ENCODE measurements at places on chromosomes 2 and 18.

DNA sequence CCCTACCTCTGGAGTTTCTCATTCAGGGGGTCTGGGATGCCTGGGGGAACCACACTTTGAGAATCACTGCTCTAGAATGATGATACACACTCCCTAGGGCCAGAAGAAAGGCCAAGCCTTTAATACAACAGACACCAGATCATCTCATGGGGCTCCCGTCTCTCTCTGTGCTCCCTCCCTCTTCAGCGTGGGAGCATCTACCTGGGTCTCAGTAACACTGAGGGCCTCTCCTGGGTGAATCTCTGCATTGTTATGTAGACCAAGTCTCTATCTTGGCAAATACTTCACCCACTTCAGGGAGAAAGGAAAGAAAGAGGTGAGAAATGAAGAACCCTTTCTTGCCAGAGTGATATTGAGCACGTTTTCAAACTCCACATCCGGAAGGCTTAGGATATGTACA is 146.8 kb upstream of the MSH6 start:
- no peak for DNase-seq

DNA sequence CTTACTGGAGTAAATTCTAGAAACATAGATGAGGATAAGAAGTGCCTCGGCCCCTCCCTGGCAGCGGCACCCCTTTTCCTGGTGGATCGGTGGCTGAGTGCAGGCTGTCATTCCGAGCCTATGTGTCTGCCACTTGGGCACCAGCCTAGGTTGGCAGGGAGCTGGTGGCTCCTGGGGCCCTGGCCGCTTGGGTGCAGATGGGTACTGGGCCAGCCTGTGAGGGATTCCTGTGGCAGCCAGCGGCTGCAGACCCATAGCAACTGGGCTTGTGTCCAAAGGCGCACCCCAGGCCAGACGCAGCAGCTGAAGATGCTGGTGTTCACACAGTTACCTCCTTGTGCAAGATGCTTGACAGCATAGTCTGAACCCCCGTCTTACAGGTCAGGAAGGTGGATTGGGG is 2.8 kb downstream of the SNORC start:
- DNase-seq, result no peak

- DNase-seq, result no peak
Observed at GRCh38 chr18:69916412-69916811, 31.3 kb downstream of the CD226 start.

DNA sequence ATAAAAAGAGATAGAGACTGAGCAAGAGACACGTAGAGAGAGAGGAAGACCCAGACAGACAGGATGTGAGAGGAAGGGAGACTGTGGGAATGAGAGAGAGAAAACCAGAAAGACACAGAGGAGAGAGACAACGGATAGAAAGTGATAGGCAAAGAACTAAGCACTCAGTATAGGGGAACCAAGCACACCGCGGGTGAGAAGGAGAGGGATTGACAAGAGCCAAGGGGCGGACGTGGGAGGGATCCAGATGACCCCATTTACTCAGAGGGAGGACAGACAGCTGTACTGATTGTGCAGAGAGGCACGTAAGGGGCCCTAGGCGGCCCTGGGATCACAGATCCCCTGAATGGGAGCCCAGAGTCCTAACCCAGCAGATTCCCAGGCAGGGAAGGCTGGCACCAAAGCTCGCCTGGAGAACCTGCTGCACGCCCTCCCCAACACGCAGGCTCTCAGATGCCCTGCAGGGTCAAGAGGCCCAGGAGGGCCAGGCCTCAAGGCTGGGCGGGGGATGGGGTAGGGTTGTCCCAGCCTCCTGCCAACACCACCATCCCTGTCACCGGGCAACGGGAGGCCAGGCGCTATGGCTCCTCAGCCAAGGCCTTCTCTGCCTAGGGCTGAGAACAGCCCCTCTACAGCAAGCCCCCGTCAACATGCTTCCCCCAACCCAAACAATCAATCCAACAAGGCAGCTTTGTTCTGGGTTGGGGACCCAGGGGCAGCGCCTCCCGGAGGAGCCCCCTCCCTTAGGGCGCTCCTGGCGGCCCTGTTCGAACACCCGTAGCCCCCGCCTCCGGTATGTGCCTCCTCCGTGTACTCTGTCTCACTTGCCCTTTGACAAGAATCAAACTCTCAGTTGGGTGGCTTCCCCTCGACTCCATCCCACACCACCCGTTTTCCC is 579 bp downstream of the LOXL3 start:
- no peak for DNase-seq

DNA sequence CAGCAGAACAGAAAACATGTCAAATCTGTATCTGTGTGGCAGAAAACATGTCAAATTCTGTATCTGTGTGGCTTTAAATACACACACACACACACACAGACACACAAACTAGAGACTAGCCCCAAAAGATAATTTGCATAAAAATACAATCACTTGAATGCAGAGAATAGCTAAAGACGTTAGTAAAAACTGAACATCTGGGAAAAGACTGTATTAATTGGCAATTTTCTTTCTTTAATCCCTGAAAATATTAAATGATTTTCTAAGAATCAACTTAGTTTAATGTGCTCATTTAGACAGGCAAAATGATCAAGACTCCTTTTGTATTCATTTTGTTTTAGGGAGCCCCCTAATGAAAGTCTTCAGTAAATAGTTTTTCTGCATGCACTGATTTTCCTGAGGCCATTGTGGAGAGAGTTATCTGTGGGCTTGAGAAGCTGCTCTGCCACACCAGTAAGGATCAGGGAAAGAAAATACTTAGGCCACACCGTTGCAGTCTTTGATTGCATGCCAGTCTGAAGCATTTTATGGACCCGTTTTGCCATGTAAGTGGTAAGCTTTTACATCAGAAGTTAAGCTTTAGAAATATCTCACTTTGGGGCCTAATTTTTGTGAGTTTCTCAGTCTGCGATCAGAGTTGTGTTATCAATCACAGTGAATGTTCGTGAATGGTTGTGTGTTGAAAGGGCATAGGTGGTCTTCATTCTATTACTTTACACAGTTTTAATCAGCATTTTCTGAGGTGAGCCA is 2.2 kb downstream of the SPATS2L start:
- no peak for DNase-seq

DNA sequence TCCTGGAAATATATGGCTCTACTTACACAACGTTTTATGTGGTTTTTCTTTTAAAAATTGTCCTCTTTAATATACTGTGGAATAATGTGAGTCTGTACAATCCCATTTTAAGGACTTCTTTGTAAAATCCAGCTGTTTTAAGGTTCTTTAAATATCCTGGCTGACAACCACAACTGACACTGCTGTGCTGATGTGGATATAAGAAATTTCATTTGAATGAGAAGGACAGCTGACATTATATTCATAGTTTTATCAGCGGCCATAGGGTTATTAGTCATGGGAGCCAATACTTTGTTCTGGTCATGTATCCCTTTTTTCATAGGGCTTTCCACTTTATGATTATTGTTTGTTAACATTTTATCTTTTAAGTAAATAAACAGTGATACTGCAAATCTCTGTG is 169.5 kb downstream of the CAMKMT start:
- no peak for DNase-seq
